ENCODE measurements at places on chromosomes 6 and 20.

- no peak for DNase-seq
Measured at GRCh38 chr20:479487-479886, 17.2 kb upstream of the TBC1D20 start.

- DNase-seq, result no peak
Measured at GRCh38 chr20:59258221-59258621, 42.2 kb upstream of the EDN3 start.

DNA sequence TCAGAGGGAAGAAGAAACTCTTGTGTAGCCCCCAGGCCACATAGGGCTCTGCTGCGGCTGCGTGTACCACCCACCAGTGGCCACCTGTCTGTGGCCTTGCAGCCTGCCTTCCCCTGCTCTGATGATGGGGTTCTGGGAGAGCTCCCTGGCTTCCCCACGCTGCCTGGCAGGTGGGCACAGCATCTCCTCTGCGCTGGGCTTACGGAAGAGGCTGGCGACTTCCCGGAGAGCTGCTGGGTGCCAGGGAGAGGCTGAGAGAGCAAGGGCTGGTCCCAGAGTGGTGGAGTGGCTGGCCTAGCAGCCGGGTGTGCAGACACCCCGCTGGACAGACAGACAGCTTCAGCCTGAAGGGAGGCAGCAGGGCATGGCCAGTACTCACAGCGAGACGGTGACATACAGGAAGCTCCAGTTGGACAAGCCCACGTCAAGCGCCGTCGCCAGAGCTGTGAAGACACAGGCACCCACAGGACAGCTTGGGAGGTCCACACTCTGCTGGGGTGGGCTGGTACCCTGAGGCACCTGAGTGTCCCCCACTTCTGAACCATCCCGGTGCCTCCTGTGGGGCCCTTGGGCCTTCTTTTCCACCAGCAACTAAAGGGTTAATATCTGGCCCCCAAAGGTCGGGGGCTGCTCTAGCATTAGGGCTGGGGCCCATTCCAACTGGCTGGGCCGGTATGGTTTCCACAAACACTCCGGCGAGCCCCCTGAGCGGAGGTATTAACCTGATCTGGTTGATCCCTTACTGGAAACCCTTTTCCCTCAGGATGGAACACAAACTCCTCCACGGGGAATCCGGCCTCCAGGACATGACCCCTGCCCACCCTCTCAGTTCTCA lies 48.1 kb upstream of the CDH22 start:
- DNase-seq, result no peak

- no peak for DNase-seq
Measured at GRCh38 chr6:132659082-132659481, at the start of gene TAAR1. Gene TAAR1, minus strand, starts transcription at chr6:132659182. Its CDS starts 13,179 bp downstream, at chr6:132646003.

DNA sequence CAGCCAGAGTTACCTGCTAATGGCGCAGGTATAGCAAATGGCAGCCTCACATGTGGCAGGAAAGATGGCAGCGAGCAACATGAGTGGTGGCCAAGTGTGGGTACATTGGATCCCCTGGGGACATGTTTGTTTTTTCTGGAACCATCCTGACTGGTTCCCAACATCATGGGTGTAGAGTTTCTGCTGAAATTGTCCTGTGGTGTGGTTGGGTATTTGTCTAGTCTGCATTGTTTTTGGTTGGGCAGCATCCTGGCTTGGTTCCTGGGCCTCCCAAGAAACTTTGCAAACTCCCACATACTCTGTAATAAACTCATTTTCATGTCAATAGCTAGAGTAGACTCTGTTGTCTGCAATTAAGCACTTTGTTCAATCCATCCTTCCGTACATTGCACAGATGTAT lies 282.6 kb downstream of the CDC5L start:
- DNase-seq, result no peak
